ENCODE measurements at places on chromosomes 12 and 14.

- DNase-seq = no peak
These were observed 31.2 kb upstream of the VASH1 start for GRCh38 chr14:76729953-76730505.

DNA sequence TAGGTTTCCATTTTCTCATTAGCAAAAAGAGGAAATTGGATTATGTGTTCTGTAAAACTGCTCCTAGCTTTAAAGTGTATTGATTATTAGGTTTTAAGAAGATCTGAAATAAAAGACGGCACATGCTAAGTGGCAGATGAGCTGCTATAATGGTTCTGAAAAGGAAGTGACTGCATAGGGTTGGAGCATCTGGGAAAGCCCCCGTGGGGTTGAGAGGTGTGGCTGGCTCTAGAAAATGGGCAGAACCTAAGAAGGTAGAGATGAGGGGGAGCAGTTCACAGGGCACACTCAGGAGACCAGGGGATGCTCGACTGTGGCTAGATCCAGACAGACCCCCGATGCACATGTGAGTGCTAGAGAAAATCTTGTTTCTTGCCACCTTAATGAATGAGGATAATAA is 1.9 kb downstream of the IFNG-AS1 start:
- DNase-seq = peak; percentile 77

GRCh38 chr14:62015945-62016344 is 253.7 kb downstream of the SNAPC1 start:
- DNase-seq = no peak

GRCh38 chr14:23631702-23632460 is 4.3 kb upstream of the DHRS2 start:
- DNase-seq = peak; percentile 63

GRCh38 chr12:13023811-13024530 is 20.2 kb upstream of the FAM234B start:
- DNase-seq = no peak

GRCh38 chr14:35390577-35391387 is 13.8 kb downstream of the NFKBIA start:
- no peak for DNase-seq

- no peak for DNase-seq
These were observed 417.0 kb upstream of the RGS6 start for GRCh38 chr14:71514941-71515919.

Data from OCI-LY7 (cell line).